ENCODE measurements at places on chromosomes 3 and 15.

- no peak for DNase-seq
Observed at GRCh38 chr3:51796854-51797253, 17.8 kb upstream of the IQCF6 start.

DNA sequence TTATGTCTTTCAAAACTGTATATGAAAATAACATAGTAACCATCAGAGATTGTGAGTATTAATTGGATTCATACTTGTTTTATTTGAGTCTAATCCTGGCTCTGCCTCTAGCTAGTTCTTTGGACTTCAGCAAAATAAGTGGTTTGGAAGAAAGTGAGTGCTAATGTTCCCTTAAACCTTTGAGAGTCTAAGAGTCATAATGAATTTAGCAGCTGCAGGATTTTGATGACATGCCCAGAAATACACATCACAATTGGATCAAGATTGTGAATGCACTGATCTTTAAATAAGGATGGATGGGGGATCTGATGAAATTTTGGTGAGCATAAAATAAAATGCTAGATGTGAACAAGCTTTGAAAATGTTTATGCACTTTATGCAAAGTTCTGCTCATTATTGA, 79.9 kb upstream of the FAM98B start:
- DNase-seq, result no peak

GRCh38 chr3:186772701-186773417, 10.5 kb upstream of the EIF4A2 start:
- DNase-seq, result peak; percentile 47

- DNase-seq, result no peak
Observed at GRCh38 chr3:181823716-181824115, 112.0 kb downstream of the SOX2 start.

GRCh38 chr3:143720381-143720780, 127.9 kb downstream of the SLC9A9 start:
- no peak for DNase-seq

DNA sequence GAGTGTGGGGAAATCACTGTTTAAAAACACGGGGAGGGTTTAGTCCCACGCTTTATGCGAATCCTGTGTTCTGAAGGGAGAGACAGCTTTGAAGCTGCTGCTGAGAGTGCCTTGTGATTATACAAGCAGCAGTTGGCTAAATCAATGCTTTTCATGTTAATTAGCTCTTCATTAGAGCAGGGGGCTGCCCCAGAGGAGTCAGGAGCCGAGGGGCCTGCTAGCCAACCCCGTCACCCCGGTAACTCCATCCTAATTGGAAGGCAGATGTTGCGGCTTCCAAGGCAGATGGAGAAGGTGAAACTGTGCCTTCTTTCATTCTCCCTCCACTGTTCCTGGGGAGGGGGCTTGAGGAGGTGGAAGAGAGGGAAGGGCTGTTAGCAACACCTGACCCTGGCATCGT, 92.4 kb upstream of the ANKRD34C start:
- no peak for DNase-seq

DNA sequence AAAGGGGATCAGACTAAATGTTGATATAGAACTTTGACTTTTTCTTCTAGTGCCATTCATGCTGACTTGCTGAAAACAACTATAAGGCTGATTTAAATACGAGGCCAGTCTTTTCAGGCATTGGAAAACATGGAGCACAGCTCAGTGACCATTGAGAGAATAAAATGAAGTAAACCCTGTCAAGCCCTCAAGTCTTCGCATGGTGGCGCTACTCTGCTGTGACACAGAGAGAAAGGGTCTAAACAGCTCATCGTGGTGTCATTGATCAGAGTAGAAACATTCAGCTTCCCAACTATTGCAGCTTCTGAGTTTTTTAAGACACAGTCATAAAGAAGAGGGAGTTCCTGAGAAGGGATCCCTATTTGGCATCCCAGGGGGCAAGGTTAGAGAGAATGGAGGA, 716.2 kb downstream of the DIPK2A start:
- no peak for DNase-seq

DNA sequence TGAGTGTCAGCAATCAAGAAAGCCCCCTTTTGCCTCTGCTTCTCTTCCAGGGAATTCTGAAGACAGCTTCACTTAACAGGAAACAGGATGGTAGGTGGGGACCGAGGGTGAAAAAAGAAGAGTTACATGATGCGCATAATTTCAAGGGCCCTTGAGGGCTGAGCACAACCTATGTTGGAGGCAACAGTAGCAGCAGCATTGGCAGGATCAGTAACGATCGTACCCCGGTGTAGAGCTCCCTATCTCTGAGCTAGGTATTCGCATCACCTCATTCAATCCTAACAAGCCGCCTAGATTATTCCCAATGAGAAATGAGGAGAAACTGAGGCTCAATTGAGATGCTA, 432 bp upstream of the RAD54L2 start:
- DNase-seq, result no peak

DNA sequence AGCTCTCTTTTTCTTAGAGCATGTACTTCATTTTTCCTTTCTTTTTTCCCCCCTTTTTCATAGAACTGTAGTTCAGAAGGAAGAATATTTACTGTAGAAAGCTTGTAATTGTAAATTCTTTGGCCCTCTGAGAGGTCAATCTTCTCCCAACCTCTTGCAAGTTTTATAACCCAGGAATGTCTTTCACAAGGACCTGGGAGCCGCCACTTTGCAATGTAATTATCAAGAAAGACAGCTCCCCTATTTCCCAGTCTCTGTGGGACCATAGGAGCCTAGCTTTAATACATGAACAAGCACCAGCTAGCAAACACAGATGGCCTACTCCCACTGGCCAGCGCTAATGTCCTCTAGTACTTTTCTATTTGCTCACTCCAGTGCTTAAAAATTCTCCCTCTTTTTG, 51.4 kb downstream of the NFKBIZ start:
- no peak for DNase-seq

DNA sequence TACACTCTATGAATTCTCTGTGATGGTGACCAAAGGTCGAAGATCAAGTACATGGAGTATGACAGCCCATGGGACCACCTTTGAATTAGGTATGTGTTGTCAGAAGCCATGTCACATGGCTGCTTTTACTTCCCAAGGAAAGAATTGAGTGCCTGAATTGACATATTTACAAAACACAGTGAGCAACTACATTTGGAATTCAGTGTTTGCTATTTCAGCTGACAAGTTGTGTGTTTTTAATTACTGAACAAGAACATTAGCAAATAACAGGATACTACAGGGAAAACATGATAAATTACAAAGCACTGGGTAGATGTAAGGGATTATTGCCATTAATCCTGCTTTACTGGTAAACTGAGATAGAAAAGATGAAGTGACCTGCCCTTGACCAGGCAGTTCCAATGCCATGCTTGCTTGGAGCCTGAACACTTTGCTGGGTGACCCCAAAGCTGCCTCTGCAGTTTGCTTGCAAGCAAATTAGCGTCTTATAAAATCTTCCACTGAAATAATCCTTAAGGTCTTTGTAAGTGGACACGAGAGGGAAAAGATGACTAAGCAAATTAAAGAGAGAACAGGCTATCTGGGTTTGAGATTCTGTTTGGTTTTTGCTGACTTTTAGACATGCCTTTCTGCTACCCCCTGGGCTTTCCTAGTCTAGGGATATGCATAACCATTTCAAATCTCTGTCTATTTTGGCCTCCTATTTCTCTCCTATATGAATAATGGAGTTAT, 98.2 kb downstream of the HCN4 start:
- DNase-seq, result no peak

Data from breast epithelium (tissue), 4 donors.